ENCODE measurements at places on chromosomes 5 and 9.

- no peak for DNase-seq
Observed at GRCh38 chr5:139445325-139446170, 6.2 kb upstream of the DNAJC18 start.

DNA sequence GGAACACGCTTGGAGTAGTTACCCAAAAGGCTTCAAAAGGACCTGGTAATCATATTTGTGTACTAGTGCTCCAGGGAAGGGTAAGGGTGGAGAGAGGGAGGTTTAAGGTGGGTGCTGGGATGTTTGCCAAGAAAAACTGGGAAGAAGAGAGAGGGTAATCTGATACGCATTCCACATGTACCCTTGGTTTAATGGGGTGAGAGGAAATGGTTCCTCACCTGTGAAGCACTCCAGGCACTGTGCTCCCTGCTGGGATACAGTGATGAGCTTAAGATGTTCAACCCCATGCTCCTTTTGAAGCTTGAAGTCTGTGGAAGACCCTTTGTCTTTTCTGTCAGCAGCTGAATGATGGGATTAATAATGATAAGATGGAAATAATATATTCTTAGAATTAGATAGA is 98.4 kb downstream of the COX7C start:
- DNase-seq, result no peak

GRCh38 chr5:16427587-16427986 is 38.0 kb downstream of the ZNF622 start:
- no peak for DNase-seq

DNA sequence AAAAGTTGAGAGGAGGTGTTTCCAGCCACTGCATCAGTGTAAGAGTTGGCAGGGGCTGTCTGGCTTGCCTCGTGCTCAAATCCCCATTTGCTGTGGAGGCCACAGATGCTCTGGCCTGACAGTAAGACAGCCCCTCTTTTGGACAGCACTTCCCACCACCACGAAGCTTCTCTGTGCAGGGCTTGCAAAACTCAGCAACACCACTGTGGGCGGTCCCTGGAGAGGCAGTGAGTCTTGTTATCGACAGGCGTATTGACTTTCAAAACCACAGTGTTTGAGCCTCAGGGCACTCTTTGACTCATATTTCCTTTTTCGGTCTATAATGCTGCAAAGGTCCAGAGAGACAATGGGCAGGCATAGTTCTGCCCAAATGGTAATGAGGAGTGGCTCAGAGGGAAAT is 539.5 kb downstream of the EBF1 start:
- DNase-seq, result no peak

GRCh38 chr5:96569332-96569731 is 92.8 kb upstream of the CAST start:
- no peak for DNase-seq

GRCh38 chr9:93137362-93137761 is 3.3 kb upstream of the NINJ1 start:
- no peak for DNase-seq

GRCh38 chr9:107744873-107745272 is 255.3 kb upstream of the KLF4 start:
- no peak for DNase-seq

DNA sequence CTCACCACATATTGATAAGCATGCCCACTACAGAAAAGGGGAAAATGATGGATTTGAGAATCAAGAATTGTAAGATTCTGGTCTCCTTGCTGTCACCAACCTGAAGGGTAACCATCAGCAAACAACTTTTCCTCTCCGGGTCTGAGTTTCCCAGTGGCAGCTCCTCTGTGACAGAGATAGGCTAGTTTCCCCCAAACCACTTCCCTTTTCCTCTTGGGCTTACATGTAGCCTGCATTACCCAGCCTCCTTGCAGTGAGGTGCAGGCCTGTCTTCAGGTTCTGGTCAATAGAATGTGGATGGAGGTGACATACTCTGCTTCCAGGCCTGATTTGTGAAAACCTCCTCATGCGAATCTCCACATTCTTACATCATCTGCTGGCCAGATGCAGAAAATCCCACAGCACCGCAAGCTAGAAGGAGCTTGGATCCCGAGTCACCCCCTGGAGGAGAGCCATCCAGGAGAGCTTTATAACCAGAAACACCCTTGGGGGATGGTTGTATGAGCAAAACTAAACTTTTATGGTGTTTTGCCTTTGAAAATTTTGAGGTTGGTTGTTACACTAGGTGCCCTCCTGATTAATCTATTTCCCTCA is 206.1 kb downstream of the RGS3 start:
- DNase-seq, result no peak

- DNase-seq, result no peak
Observed at GRCh38 chr5:151499501-151500035, 52.2 kb downstream of the SLC36A1 start.

- no peak for DNase-seq
Observed at GRCh38 chr9:16058131-16058549, 505.3 kb downstream of the CCDC171 start.

DNA sequence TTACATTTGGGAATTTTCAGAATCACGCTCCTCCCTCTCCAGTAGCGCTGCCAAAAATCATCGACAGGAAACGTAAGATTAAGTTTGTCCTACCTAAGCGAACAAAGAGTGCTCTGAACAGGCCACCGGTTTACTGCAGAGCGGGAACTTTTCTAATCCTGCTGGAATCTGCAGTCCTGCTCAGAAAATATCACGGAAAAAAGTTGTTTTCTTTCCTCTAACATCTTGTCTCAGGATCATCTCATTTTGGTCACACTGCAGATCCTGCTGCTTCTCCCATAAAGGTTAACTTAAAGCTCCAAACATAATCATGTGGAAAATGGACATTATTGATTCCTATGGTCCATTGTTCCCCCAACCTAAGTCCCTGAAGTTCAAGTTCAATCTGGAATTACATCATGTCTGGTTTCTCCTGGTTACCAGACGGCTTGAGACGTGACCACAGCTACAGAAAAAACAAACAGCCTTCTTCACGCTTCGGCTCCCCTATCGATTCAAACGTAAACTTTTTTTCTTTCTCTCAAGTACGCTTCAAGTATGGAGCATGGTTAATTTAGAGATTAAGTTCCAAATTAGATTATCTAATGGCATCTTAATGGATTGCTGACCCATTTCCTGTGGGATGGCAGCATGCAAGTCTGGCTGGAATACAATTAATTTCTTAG is 217.6 kb downstream of the NFIB start:
- no peak for DNase-seq

- no peak for DNase-seq
Observed at GRCh38 chr5:103514371-103514770, 48.2 kb downstream of the NUDT12 start.

- no peak for DNase-seq
Observed at GRCh38 chr9:112783551-112783954, 33.0 kb downstream of the SNX30 start.

DNA sequence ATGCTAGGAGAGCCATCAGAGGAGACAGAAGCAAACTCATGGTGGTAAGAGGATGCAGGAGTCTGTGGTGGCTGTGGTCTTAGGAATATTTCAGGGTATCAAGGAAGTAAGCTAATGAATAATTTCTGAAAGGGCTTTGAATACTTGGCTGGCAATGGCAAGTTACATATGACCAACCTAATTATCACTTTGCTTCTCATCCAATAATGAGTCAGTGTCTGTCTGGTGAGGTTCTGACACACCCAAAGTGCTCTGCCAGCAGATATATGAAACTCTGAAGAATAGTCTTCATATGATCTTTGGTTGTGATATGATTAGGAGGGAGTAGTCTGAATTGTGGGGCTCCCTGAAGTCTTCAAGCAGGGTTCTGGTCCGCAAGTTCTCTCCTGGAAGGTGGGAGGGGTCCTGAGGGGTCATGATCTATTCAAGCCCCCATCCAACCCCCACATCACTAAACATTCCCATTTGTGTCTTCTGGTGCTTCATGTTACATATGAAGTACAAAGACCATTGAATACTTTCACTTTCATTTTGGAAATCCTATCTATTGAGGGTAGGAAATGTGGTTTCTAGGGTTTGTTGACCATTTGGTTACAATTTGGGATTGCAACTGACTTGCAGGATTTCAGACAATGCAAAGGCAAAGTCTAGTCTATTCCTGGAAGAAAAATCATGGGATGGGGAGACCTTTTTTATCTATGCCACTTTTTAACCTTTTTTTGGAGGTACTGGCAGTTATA is 199.9 kb upstream of the CDKN2B start:
- no peak for DNase-seq

- no peak for DNase-seq
Observed at GRCh38 chr5:3542158-3542557, 53.5 kb upstream of the IRX1 start.

DNA sequence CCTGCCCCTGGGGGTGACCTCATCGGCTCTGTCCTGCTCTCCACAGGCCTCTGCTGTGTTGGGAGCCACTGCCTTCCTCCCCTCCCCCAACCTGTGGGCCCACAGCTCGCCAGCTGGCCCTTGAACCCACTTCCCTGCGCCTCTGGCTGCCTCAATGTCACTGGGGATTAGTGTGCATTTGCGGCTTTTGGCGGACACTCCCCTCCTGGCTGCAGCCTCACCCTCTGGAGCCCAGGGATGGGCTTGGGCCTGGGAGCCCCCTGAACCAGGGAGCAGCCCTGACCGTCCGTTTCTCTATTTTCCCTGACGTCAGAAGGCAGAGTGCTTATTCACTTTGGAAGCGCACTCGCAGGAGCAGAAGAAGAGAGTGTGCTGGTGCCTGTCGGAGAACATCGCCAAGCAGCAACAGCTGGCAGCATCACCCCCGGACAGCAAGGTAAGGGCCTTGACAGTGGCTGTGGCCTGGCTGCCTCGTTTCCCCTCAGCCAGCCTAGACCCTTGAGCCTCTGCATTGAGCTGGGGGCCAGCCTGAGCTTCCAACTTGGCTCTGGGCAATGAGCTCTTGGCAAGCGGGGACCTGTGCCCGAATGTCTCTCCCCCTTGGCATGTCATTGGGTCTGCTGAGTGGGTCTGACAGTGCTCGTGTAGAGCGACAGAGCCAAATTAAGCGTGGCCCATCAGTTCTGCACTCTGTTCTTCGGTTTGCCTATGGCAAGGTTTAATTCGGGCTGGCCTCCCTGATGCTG is 73.1 kb downstream of the RGS3 start:
- no peak for DNase-seq

GRCh38 chr5:136208916-136209315 is 16.0 kb upstream of the SMIM32 start:
- no peak for DNase-seq

DNA sequence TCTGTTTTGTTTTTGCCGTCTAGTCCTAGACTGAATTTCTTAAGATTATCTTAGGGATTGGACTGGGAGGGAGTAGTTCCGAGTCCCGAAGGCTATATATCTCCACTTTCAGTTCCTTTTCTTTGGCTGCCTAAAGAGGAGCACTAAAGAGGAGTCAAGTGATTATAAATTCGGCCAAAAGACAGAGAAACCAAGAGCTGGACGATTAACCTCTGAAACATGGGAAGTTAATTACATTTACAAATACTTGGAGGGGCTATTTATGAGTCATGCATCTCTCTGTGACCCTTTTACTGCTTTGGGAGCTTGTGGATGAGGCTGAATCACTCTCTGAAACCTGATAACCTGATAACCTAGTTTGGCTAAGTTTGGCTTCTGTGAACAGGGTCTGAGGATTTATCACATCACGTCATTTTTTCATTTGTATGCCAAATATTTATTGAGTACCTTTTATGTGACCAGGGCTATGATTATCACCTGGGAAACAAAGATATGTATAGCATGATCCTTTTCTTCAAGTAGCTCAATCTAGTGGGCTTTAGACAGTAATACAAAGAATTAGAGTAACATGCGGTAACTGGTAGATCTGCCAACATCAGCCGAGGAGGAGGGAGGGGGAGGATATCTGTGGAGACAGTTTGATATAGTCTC is 180.9 kb downstream of the CD180 start:
- DNase-seq, result no peak

- no peak for DNase-seq
Observed at GRCh38 chr9:28539434-28540070, 966.3 kb upstream of the C9orf72 start.

DNA sequence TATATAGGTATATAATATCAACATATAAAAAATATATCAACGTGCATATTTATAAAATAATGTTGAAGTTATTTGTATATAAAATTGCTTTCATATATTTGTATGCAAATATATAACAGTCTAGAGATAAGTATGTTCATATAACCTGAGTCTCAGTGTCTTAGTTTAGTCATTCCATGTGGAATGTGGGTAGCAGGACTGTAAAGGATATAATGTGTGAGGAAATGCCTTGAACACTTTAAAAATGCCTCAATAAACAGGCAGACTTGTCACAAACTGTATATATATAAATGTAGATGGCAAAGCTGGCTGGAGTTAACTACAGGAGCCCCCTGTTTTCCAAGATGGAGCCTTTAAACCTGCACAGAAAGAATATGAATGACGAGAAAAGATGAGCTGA is 48.4 kb downstream of the CCDC125 start:
- DNase-seq, result no peak

DNA sequence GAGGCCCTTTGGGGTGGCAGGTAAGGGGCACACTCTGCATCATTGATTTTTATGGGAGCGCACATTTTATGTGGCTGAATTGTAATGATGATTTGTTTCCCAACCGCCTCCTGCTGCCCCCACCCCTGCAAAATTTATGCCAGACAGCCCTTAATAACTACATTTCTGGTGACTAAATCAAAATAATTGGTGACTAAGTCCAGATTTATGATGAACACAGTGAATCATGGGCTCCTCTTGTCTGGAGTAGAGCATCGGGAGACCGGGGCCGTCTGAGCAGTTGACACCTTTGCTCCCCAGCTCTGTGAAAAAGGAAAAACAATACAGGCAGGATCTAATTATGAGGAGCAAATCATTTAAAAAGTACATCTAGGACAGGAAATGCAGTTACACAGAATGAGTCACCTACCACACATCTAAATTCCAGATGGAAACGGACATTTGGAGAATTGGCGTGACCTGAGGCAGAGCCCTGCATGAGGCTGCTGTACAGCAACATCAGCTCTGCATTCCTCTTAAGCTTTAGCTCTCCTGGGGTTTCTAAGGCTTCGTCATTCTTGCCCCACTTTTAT is 58.9 kb downstream of the DOCK2 start:
- no peak for DNase-seq

- DNase-seq, result no peak
Observed at GRCh38 chr5:36669015-36669651, 62.7 kb downstream of the SLC1A3 start.

GRCh38 chr9:123216251-123216797 is 52.1 kb downstream of the STRBP start:
- no peak for DNase-seq

DNA sequence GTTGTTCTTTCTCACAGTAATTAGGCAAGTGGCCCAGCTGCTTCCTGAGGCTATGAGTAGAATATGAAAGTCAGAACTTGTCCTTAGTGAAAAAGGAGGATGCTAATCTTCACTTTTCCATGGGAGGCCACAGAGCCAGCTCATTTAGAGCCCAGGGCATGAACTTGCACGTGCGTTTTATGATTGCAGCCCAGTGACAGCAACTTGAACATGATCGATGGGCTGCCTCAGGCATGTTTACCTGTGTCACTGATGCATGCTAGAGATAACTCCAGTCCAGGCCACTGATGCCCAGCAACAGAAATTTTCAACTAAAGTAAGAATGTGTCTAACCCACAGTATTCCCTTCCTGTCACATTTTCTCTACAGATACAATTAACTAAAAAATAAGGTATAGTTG is 179.3 kb downstream of the CTNND2 start:
- DNase-seq, result no peak

- DNase-seq, result no peak
Observed at GRCh38 chr5:56440871-56441740, 208.0 kb upstream of the ANKRD55 start.

GRCh38 chr9:133361507-133362092 is 5.2 kb downstream of the SURF2 start:
- DNase-seq, result no peak
